Breast epithelium (tissue), 4 donors: ENCODE measurements at places on chromosomes 7 and 10. TPM values are rescaled to one million over a fixed set of nuclear protein-coding genes. Genes with fewer than 3 reads are reported as not detected.

DNA sequence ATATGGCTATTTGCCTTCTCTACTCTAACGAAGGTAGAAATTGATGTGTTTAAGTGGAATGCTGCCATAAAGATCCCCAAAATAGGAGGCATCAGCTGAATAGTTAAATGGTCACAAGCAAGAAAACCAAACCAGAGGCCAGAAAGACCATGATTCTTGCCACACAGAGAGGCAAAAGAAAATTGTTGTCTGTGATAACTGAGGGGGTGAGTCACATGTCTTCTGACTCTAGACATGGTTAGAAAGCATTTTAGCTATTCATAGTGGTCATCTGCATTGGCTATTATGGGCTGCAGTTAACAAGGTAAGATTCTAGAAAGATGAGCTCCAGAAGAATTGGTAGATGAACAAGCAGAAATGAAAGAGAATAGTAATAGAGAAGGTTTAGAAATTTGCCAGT lies 361.4 kb upstream of the NPSR1 start:
- no peak overlapping the region for H3K4me3 ChIP-seq
- H3K4me1 ChIP-seq = no peaks in the 10 kb centered on the region
- H3K27ac ChIP-seq = no peak overlapping the region
- no peak for DNase-seq
- H3K27me3 ChIP-seq = no peaks in the 10 kb centered on the region

- H3K27me3 ChIP-seq = no peaks in the 10 kb centered on the region
- H3K27ac ChIP-seq = no peak overlapping the region
Observed at GRCh38 chr7:155491812-155492211, 33.9 kb downstream of the EN2 start.

DNA sequence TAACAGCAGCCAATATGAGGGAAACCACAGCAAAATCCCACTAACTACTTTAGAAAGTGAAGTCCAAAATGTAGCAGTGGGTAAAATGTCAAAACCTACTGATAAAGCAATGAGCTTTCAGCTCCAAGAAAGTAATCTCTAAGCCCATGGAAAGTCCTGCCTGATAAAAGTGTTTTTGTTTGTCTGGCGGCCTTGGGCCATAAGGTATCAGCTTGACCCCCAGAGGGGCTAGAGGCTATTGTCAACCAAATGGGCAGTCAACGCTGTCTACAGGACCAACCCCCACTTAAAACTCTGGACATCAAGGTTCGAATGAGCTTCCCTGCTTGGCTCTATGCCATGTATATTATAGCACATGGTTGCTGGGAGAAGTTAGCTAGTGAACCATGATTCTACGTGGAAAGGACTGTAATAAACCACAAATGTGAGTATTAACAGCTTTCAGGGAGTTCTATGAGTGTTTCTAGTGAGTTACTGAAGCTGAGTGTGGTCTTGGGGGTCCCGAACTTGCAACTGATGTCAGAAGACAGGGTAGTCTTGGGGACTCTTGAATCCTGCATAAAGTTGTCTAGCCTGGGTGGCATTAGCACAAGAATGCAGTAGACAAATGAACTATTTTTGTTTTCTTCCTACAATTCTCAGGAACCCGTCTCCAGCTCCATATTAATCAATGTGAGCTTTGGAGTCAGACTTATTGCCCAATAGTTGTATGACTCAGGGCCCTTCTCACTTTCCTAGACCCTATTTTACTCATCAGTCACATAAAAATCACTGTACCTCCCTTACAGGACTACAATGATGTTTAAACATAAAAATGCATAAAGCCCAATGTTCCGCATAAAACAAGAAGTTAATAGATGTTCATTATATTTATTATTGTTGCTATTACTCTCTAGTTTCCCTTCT lies 164.9 kb downstream of the DGKI start:
- H3K27me3 ChIP-seq = no peaks in the 10 kb centered on the region
- H3K4me1 ChIP-seq = no peaks in the 10 kb centered on the region
- peak overlapping the region; percentile 75 for H3K27ac ChIP-seq
- no peak for DNase-seq
- no peak overlapping the region for H3K4me3 ChIP-seq
- no peaks in the 10 kb centered on the region for H3K36me3 ChIP-seq

GRCh38 chr7:127504715-127505114 lies 80.7 kb downstream of the GCC1 start:
- H3K4me3 ChIP-seq = no peak overlapping the region
- H3K36me3 ChIP-seq = no peaks in the 10 kb centered on the region
- no peaks in the 10 kb centered on the region for H3K4me1 ChIP-seq
- H3K27me3 ChIP-seq = no peaks in the 10 kb centered on the region

GRCh38 chr10:132924046-132924952 lies 18.1 kb downstream of the CFAP46 start:
- H3K4me3 ChIP-seq = no peak overlapping the region
- DNase-seq = no peak
- no peaks in the 10 kb centered on the region for H3K36me3 ChIP-seq

DNA sequence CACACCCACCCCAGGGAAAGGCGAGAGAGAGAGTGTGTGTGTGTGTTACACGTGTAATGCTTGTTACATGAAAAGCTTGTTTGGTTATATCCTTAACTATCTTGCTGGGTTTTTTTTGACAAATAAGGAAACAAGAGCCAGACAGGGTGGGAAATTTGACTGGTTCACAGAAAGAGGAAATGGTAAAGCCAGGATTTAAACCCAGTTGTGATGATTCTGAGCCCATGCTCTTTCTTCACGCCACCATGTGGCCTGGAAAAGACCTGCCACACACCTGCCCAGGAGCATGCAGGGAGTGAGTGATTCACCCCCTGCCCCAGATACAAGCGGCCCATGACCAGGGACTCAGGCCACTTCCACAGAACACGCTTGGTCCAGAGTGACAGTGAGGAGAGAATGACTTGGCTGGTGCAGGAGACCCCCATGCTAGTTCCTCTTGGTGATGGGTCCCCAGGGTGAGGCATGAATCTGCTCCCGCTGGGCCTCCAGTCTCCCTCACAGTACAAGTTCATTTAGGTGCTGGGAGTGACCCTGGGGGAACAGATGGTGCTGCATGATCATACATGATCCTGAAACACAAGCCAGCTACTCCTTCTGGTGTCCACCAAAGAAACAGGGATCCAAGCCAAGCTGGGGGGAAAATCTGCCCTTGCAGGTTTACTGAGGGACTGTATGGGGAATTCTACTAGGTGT lies 21.0 kb upstream of the EIF5AL1 start:
- no peaks in the 10 kb centered on the region for H3K27me3 ChIP-seq
- H3K4me1 ChIP-seq = no peaks in the 10 kb centered on the region
- H3K36me3 ChIP-seq = no peaks in the 10 kb centered on the region
- H3K4me3 ChIP-seq = no peak overlapping the region
- DNase-seq = no peak

DNA sequence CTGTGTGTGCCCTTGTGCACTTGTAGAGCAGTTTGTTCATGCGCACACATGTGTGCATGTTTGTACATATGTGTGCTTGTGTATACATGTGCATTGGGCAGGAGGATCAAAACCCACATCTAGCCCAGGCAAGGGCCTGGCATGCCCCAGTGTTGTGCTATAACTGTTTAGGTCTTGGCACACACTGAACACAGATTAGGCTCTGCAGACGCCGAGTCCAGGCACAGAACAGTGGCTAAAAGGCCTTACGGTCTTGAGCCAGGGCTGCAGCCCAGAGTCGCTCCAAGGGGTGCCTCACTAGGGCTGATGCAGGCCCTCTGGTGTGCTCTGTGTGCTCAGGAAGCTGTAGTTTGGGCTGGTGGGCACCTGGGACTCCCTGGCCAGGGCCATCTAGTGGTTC lies 55.7 kb downstream of the YKT6 start:
- no peak for DNase-seq
- H3K4me1 ChIP-seq = peaks cover 20% of the 10 kb centered on the region
- no peak overlapping the region for H3K4me3 ChIP-seq
- no peak overlapping the region for H3K27ac ChIP-seq

DNA sequence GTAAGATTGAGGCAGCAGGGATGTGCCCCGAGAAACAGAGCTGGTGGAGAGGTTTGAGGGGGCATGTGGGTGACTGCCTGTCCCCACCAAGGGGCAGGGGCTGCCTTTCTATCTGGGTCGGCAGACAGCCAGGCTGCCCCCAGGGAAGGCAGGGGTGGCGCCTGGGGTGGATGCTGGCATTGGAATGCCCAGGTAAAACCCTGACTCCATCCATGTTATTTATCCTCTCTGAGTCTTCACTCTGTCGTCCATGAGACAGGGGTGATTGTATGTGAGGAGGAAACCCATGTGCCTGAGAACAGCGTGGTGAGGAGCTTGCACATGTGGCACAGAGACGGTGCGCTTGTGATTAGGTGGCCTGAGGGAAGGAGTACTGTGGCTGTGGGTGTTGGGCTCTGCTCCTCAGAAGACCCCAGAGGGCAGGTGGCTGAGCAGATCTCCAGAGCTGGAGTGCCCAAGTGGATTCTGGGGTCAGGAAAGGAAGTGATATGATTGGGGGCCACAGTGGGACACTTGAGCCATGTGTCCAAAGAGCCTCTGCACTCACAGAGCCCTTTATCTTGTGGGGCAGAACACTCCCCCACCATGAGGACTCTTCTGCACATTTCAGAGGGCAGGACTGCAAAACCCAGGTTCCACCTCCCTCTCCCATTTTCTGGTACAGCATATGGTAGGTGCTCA lies 100.4 kb upstream of the RET start:
- H3K36me3 ChIP-seq = no peaks in the 10 kb centered on the region
- H3K4me1 ChIP-seq = no peaks in the 10 kb centered on the region
- H3K4me3 ChIP-seq = no peak overlapping the region
- DNase-seq = no peak

GRCh38 chr10:82084904-82085303 lies 209.9 kb downstream of the NRG3 start:
- no peaks in the 10 kb centered on the region for H3K4me1 ChIP-seq
- H3K27me3 ChIP-seq = no peaks in the 10 kb centered on the region
- DNase-seq = no peak
- no peak overlapping the region for H3K27ac ChIP-seq

- no peaks in the 10 kb centered on the region for H3K36me3 ChIP-seq
- no peaks in the 10 kb centered on the region for H3K27me3 ChIP-seq
- H3K4me3 ChIP-seq = no peak overlapping the region
- DNase-seq = no peak
- H3K27ac ChIP-seq = peak overlapping the region; percentile 60
- no peaks in the 10 kb centered on the region for H3K4me1 ChIP-seq
Observed at GRCh38 chr7:30163231-30163894, 28.6 kb downstream of the MTURN start.

- H3K36me3 ChIP-seq = no peaks in the 10 kb centered on the region
- no peaks in the 10 kb centered on the region for H3K4me1 ChIP-seq
- H3K27ac ChIP-seq = no peak overlapping the region
- no peak for DNase-seq
Observed at GRCh38 chr10:95326396-95326795, 35.6 kb upstream of the PDLIM1 start.

GRCh38 chr7:90320418-90320800 lies 695 bp downstream of the FAM237B start:
- no peak overlapping the region for H3K27ac ChIP-seq
- H3K36me3 ChIP-seq = no peaks in the 10 kb centered on the region
- H3K4me1 ChIP-seq = no peaks in the 10 kb centered on the region
- no peak overlapping the region for H3K4me3 ChIP-seq
- no peaks in the 10 kb centered on the region for H3K27me3 ChIP-seq

DNA sequence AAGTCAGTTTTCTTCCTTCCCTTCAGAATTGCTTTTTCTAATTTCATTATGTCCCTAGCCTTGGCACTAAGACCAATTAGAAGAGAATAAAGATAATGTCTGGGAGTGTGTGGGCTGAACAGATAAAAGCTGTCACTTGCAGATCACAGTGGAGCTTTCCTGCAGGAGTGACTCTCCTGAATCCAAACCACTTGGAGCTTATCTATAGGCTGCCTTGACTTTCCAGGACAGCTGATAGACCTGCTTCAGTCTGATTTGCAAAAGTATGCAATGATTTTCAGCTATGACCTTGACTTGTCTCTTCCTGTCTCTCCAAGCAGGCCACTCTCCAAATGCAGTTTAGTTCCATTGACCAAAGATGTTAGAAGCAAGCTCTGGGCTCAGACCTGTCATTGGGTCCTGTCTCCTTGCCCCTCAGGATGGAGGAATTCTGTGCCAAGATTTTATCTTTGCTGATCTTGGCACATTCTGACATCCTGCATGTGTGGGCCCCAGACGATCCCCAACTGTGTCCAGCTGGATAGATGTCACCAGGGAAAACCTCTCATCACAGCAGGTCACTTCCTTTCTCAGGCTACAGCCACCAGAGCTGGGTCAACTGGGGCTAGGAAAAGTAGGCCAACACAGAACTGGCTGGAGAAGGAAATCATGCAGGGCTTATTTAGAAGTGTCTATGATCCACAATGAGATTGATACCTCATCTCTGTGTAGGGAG lies 120.9 kb upstream of the ZNF438 start:
- no peaks in the 10 kb centered on the region for H3K27me3 ChIP-seq
- no peak overlapping the region for H3K4me3 ChIP-seq
- DNase-seq = no peak
- no peak overlapping the region for H3K27ac ChIP-seq
- no peaks in the 10 kb centered on the region for H3K36me3 ChIP-seq

DNA sequence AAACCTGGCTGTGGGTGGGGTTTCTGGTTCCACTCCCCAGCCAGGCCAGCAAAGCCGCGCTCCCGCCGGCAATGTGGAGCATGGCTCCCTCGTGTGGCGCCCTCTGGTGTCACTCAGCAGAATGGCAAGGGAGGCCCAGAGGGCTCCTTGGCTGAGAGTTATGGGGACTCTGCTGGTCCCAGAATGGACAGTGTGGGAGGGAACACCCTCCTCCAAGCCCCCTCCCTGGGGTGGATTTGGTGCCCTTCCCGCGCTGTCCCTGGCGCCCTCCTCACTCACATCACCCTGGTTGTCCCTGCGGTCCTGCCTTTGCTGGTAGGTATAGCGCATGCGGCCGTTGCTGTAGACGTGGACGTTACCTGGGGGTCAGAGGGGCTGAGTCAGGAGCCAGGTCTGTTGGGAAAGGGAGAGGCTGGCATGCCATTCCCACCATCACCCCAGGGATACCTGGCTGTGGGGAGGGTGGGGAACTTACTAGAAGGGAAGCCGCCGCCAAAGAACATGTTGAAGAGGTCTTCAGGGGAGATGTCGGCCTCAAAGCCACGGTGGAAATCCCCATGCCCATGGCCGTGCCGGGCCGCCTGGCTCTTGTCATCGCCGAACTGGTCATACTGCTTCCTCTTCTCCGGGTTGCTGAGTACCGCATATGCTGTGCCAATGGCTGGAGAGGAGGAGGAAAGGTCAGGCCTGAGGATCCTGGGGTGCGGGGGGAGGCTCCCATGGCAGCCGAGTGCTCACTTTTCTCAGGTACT lies 14.0 kb downstream of the DNAJB12 start:
- DNase-seq = no peak
- no peak overlapping the region for H3K4me3 ChIP-seq
- H3K27me3 ChIP-seq = no peaks in the 10 kb centered on the region
- peaks cover 6% of the 10 kb centered on the region for H3K36me3 ChIP-seq

- no peak for DNase-seq
- H3K36me3 ChIP-seq = no peaks in the 10 kb centered on the region
- no peaks in the 10 kb centered on the region for H3K4me1 ChIP-seq
- H3K4me3 ChIP-seq = no peak overlapping the region
- no peaks in the 10 kb centered on the region for H3K27me3 ChIP-seq
Observed at GRCh38 chr7:75662579-75663301, 76.0 kb downstream of the HIP1 start.

- no peak overlapping the region for H3K4me3 ChIP-seq
- no peaks in the 10 kb centered on the region for H3K27me3 ChIP-seq
- no peaks in the 10 kb centered on the region for H3K4me1 ChIP-seq
- H3K36me3 ChIP-seq = no peaks in the 10 kb centered on the region
- DNase-seq = no peak
- H3K27ac ChIP-seq = no peak overlapping the region
Observed at GRCh38 chr7:123352973-123353372, 153.2 kb upstream of the SLC13A1 start.

Gene C10orf88
- total RNA-seq = 8.0 TPM

Gene LLCFC1
- total RNA-seq = not detected

Gene SORCS1
- total RNA-seq = 2.9 TPM

Gene P4HA1
- 25.0 TPM for total RNA-seq
